ENCODE measurements at places on chromosomes 6 and 20. TPM values are rescaled to one million over a fixed set of nuclear protein-coding genes. Genes with fewer than 3 reads are reported as not detected.

EYA4 gene
- total RNA-seq = 5.3 TPM

FBXO5 gene
- not detected for total RNA-seq

OXT gene
- total RNA-seq = not detected

OR12D3 gene
- total RNA-seq = not detected

ELOVL4 gene
- total RNA-seq = 0.52 TPM

ANKEF1 gene
- 5.9 TPM for total RNA-seq

PSORS1C2 gene
- total RNA-seq = not detected

FAM83B gene
- total RNA-seq = 6.9 TPM

LRRN4 gene
- 10.9 TPM for total RNA-seq

COL19A1 gene
- total RNA-seq = 1.6 TPM

VGLL2 gene
- total RNA-seq = not detected

PACRG gene
- 10.9 TPM for total RNA-seq

RGS17 gene
- total RNA-seq = 0.33 TPM

TMC2 gene
- total RNA-seq = 0.26 TPM

GRM4 gene
- not detected for total RNA-seq

MCHR2 gene
- total RNA-seq = not detected

OSER1 gene
- total RNA-seq = 17.1 TPM

TTBK1 gene
- 0.33 TPM for total RNA-seq

All from body of pancreas (tissue), 4 donors.